ENCODE measurements at places on chromosomes 16 and 17. TPM values are rescaled to one million over a fixed set of nuclear protein-coding genes. Genes with fewer than 3 reads are reported as not detected.

Gene INCA1
- total RNA-seq, result 0.38 TPM

Gene ELMO3
- 9.7 TPM for total RNA-seq

DNA sequence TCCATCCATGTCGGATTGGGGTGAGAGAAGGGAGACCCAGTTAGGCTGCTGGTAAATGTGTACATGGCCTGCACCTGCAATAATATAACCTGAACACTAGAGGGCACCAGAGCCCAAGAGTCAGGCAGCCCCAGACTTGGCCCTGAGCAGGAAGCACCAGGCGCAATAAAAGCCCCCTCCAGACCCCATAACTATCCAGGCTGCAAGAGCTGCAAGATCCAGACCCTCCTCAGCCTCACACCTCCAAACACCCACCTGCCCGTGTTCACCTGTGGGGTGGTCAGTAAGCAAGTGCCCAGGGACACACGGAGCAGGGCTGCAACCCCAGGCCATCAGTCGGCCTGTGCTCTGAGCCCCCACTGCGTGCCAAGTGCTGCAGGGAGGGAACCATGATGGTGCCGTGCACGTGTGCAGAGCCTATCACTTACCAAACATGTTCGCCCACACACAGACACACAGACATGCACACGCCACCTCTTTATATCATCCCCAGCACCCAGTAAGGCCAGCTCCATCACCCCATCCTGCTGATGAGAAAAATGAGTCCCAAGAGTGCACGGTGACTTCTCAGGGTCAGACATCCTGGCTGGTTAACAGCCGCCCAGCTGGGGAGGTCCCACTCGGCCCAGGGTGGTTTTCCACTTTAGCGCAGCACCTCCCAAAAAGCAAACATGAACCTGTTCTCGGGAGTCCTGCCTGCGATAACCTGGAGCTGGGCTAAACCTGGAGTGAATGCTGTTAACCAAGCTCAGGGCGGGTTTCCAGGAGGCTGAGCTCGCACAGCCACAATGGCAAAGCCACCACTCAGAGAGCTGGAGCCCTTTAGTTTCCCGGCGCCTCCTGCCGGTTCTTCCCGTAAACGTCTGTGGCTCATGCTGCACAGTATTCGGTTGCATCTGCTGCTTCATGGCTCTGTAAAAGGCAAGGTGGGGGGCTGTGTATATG, 439.8 kb downstream of the SOX9 start:
- H3K27me3 ChIP-seq, result no peaks in the 10 kb centered on the region
- DNase-seq, result peak; percentile 20
- H3K27ac ChIP-seq, result no peak overlapping the region
- H3K36me3 ChIP-seq, result no peaks in the 10 kb centered on the region
- no peak overlapping the region for H3K4me3 ChIP-seq
- no peaks in the 10 kb centered on the region for H3K4me1 ChIP-seq

Gene SSTR5
- total RNA-seq, result not detected

GRCh38 chr17:80722661-80723060, 178.0 kb downstream of the RPTOR start:
- H3K4me3 ChIP-seq, result no peak overlapping the region
- H3K36me3 ChIP-seq, result no peaks in the 10 kb centered on the region
- peaks cover 5% of the 10 kb centered on the region for H3K4me1 ChIP-seq
- DNase-seq, result no peak
- no peaks in the 10 kb centered on the region for H3K27me3 ChIP-seq

DNA sequence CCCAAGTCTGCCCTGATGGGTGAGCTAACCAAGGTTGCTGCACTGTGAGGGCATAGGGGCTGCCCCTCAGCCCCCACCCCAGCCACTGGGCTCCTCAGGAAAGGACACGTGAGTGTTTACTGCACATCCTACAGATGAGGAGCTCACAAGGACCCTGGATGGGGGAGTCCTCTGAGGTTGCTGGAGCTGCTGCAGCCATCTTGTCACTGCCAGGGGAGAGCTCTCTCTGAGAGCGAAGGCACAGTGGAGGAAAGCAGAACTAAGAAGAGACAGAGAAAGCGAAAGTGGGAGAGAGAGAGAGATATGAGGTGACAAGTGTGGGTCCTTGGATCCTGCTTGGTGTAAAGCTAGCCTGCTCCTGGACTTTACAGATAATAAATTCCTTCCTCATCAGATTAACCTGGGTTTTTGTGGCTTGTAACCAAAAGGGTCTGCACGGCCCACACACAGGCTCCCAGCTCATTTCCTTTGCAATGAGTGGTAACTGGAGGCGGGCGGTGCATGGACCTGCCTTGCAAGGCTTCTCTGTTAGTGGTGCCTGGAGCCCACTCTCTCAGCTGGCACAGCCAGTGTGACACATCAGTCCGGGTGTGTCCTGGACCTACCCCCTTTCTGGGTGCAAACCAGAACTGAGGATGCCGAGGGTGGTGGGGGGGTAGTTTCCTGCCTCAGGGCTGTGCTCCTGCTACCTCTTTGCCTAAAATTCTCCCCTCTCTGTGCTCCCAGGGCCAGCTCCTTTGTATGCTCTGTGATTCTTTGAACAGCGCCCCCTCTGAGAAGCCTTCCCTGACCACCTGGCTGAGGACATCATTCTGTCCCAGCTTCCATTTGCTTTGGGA, 14.2 kb downstream of the SNX20 start:
- no peak for DNase-seq
- peaks cover 12% of the 10 kb centered on the region for H3K36me3 ChIP-seq
- H3K4me3 ChIP-seq, result no peak overlapping the region
- H3K27ac ChIP-seq, result peak overlapping the region; percentile 73
- no peaks in the 10 kb centered on the region for H3K27me3 ChIP-seq

DNA sequence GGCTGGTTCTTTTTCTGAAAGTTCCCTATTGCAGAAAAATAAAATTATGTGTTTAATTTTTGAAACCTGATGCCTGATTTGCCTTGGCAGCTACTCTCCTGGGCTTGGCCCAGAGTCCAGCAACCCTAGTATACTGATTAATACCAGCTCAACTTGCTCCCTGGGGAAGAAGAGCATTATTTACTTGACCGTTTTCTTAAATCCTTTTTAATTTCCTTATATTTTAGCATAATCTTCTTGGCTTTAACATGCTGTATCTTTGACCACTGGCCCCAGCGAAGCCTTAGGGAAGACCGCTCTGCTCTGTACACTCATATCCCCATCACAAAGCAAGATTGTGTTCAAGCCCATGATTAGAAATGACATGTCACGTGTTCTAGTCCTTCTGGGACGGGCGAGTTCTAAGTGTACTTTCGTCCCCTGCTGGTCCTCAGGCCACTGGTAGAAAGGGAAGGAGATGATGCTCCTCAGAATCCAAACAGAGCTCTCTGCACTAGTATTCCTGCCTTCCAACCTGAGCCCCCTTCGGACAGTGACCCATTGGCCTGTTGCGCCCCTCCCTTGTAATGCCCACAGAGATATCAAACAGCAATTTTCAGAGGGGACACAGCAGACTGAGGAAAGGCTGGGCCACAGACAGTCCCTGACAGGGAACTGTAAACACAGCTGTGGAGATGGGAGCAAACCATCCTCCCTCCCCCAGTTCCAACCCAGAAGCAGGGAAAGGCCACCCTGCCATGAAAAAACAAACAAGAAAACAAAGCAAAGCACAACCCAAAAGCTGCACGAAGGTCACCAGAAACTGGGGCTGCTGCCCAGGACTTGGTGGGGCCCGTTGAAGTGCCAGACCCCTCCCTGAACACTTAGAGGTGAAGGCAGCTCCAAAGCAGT, 4.3 kb upstream of the EZH1 start:
- DNase-seq, result no peak
- H3K36me3 ChIP-seq, result no peaks in the 10 kb centered on the region
- peaks cover 9% of the 10 kb centered on the region for H3K4me1 ChIP-seq
- peaks cover 30% of the 10 kb centered on the region for H3K27me3 ChIP-seq

DNA sequence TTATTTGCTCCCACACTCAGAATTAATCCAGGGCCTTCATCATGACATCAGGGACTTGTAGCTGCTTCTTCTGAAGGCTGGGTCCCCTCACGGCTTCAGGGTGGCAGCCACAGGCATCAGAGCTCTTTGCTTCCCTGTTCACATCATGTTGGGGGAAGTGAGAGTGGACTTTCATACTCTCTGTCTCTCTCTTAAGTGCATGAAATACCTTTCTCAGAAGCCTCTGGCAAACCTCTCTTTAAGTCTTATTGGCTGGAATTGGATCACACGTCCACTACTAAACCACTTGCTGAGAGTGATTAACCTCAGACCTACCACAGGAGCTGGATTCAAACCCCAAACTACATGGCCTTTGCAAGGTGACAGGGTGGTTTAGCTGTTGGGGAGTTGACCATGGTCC, 17.7 kb upstream of the SALL1 start:
- H3K27me3 ChIP-seq, result no peaks in the 10 kb centered on the region
- H3K4me1 ChIP-seq, result no peaks in the 10 kb centered on the region
- H3K36me3 ChIP-seq, result no peaks in the 10 kb centered on the region
- no peak overlapping the region for H3K27ac ChIP-seq
- H3K4me3 ChIP-seq, result no peak overlapping the region

GRCh38 chr16:68907781-68908181, 64.5 kb downstream of the TANGO6 start:
- H3K4me3 ChIP-seq, result no peak overlapping the region
- no peak for DNase-seq
- H3K4me1 ChIP-seq, result no peaks in the 10 kb centered on the region

GRCh38 chr16:678858-679813, 1.1 kb upstream of the STUB1 start:
- H3K27ac ChIP-seq, result peak overlapping the region; percentile 41
- peak overlapping the region; percentile 53 for H3K4me3 ChIP-seq
- H3K36me3 ChIP-seq, result peaks cover 20% of the 10 kb centered on the region
- no peak for DNase-seq
- peaks cover 73% of the 10 kb centered on the region for H3K4me1 ChIP-seq
- H3K27me3 ChIP-seq, result no peaks in the 10 kb centered on the region

DNA sequence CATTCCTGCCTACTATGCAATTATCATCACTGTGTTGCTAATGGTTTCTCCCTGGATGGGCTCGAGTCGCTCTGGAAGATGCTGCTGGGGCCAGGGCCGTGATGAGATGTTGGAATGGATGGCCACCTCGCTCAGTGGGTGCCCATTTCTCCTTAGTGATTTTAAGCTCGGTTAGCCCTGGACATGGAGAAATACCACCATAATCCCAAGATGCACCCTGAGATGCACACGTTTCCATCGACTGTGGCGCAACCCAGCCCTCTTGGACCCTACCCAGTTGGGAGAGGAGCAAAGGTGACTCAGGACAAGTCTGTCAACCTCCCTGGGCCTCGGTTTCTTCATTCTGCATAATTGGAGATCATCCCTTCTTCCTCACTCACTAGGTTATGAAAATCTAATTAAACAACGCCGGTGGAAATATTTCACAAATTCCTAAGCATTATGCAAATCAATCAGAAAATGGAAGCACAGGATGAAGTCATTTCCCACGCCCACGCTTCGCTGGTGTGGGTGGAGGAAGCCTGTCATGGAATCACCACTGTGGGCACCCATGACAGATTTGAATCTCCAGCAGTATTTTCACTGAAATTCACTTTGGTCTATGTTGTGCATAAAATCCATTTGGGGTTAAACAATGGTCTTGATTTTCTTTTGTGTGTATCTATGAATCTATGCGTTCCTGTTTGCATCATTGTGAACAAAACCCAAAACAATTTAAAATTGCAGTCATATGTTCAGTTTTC, 195.2 kb downstream of the AXIN2 start:
- no peak overlapping the region for H3K4me3 ChIP-seq
- no peak overlapping the region for H3K27ac ChIP-seq
- no peak for DNase-seq
- H3K27me3 ChIP-seq, result peaks cover 18% of the 10 kb centered on the region

- no peak for DNase-seq
- H3K36me3 ChIP-seq, result no peaks in the 10 kb centered on the region
- H3K27me3 ChIP-seq, result no peaks in the 10 kb centered on the region
- H3K4me1 ChIP-seq, result peaks cover 29% of the 10 kb centered on the region
- H3K4me3 ChIP-seq, result no peak overlapping the region
- no peak overlapping the region for H3K27ac ChIP-seq
Measured at GRCh38 chr17:1124896-1125787, 54.6 kb downstream of the ABR start.

- no peak for DNase-seq
- no peaks in the 10 kb centered on the region for H3K4me1 ChIP-seq
- H3K4me3 ChIP-seq, result no peak overlapping the region
- H3K36me3 ChIP-seq, result no peaks in the 10 kb centered on the region
- peaks cover 9% of the 10 kb centered on the region for H3K27me3 ChIP-seq
Measured at GRCh38 chr16:13013043-13013442, 111.6 kb downstream of the SHISA9 start.

Gene KRTAP3-2
- total RNA-seq, result not detected

- H3K36me3 ChIP-seq, result no peaks in the 10 kb centered on the region
- no peaks in the 10 kb centered on the region for H3K27me3 ChIP-seq
- H3K4me3 ChIP-seq, result no peak overlapping the region
- H3K4me1 ChIP-seq, result no peaks in the 10 kb centered on the region
- H3K27ac ChIP-seq, result no peak overlapping the region
Measured at GRCh38 chr17:71753070-71753469, 367.8 kb upstream of the SOX9 start.

GRCh38 chr17:45225964-45226530, 4.4 kb downstream of the FMNL1 start:
- peak overlapping the region; percentile 87 for H3K4me3 ChIP-seq
- H3K36me3 ChIP-seq, result no peaks in the 10 kb centered on the region
- peak; percentile 97 for DNase-seq
- peaks cover 44% of the 10 kb centered on the region for H3K4me1 ChIP-seq
- peak overlapping the region; percentile 100 for H3K27ac ChIP-seq
- H3K27me3 ChIP-seq, result no peaks in the 10 kb centered on the region

Gene SLC16A13
- 15.4 TPM for total RNA-seq

Gene C16orf89
- total RNA-seq, result 0.62 TPM

- no peak for DNase-seq
- no peak overlapping the region for H3K27ac ChIP-seq
- H3K36me3 ChIP-seq, result no peaks in the 10 kb centered on the region
- H3K27me3 ChIP-seq, result peaks cover 33% of the 10 kb centered on the region
Measured at GRCh38 chr16:4591706-4592470, 22.8 kb downstream of the UBALD1 start.

DNA sequence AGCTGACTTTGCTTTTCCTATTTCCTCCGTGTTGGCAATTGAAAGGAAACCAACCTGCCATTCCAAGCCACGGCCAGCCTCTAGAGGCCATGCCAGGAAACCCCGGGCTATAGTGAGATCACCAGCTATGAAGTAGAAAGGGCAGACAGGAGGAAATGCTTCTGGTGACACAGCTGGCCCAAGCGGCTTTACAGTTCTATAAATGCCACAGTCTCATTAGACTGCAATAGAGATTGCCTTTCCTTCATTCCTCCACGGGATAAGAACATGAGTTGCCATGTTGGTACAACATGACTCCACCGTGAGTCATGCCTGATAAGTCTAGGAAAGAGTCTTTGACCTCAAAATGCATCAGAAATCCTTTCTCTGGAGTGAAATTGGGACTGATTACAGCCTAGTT, 384.9 kb downstream of the GRIN2A start:
- no peaks in the 10 kb centered on the region for H3K36me3 ChIP-seq
- no peak overlapping the region for H3K27ac ChIP-seq

Data from T-cell (primary cell).